ENCODE measurements at places on chromosomes 1 and 21.

DNA sequence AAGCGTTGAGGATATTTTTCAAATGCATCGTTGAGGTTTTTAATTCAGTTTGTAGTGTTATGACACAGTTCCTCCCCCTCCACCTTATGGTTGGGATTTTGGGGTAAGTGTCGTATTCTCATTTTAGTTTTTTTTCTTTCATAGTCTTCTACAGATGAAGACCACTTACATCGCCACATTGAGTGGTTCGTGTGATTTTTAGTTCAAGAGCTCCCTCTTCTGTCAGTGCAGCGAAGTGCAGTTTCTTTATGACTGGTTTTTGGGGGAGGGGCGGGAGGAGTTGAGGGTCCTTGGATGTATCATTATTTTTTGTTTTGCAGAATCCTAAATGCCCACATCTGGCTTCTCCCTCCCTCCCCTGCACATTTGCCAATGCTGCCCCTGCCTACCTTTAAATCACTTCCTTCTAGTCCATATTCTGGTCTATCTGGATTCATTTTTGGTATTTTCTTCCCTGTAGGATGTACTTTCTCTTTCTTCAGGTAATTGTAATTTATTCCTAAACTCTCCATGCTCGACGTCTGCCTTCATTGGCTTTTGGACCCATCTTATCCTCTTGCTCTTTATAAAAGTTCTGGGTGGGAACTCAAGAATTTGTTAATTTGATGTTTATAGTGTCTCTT, 433.1 kb downstream of the CAMTA1 start:
- H3K4me3 ChIP-seq: no peak overlapping the region
- H3K4me1 ChIP-seq: no peaks in the 10 kb centered on the region
- no peak for DNase-seq
- no peaks in the 10 kb centered on the region for H3K36me3 ChIP-seq
- no peaks in the 10 kb centered on the region for H3K27me3 ChIP-seq
- no peak overlapping the region for H3K27ac ChIP-seq

DNA sequence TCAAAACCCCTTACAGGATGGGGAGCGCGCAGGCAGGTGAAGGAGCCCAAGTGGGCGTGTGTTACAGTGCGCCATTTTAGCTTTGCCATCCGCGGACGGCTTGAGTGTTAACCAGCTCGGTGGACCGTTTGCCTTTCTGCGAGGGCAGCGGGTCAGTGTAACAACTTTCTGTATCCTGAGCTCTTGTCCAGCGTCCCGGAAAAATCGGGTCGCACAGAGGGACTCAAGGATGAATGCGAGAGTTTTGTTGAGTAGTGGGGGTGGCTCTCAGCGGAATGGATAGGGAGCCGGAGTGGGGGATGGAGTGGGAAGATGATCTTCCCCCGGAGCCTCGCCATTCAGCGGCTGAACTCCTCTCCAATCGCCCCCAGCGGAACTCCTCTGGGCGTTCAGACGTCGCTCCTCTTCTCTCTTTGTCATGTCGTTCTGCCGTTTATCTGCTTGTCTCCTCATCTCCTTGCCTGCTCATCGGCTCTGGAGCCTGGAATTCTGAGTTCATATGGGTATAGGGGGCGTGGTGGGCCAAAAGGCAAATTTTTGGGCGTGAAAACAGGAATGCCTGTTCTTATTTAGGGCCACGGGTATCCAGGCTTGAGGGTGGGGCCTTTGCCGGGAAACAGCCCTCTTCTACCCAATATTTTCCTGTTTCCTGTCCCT, 295.4 kb downstream of the CTH start:
- peak; percentile 14 for DNase-seq
- no peaks in the 10 kb centered on the region for H3K36me3 ChIP-seq

DNA sequence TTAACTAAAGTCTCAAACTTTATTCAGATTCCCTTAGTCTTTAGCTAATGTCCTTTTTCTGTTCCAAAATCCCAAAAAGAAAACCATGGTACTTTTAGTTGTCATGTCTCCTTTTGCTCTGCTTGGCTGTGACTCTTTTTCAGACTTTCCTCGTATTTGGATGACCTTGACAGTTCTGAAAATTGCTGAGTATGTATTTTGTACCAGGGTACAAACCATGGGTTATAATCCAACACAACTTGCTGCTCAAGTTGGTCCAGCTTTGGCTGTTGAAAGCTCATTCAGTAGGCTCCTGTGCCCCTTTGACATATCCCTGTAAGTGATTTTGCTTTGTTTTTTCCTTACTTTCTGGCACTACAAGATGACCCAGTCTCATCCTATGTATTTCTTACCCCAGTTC, 51.7 kb downstream of the PALMD start:
- no peak for DNase-seq
- H3K27ac ChIP-seq: no peak overlapping the region
- no peaks in the 10 kb centered on the region for H3K27me3 ChIP-seq
- no peaks in the 10 kb centered on the region for H3K36me3 ChIP-seq
- H3K4me3 ChIP-seq: no peak overlapping the region

GRCh38 chr1:58921342-58921741, 137.5 kb upstream of the JUN start:
- DNase-seq: no peak
- no peaks in the 10 kb centered on the region for H3K36me3 ChIP-seq
- H3K4me3 ChIP-seq: no peak overlapping the region
- H3K4me1 ChIP-seq: no peaks in the 10 kb centered on the region
- H3K27me3 ChIP-seq: no peaks in the 10 kb centered on the region
- H3K27ac ChIP-seq: no peak overlapping the region

- DNase-seq: no peak
- H3K4me3 ChIP-seq: no peak overlapping the region
- no peak overlapping the region for H3K27ac ChIP-seq
- no peaks in the 10 kb centered on the region for H3K4me1 ChIP-seq
- no peaks in the 10 kb centered on the region for H3K27me3 ChIP-seq
- no peaks in the 10 kb centered on the region for H3K36me3 ChIP-seq
Observed at GRCh38 chr1:61534847-61535246, 190.1 kb downstream of the TM2D1 start.

- H3K36me3 ChIP-seq: no peaks in the 10 kb centered on the region
- no peaks in the 10 kb centered on the region for H3K4me1 ChIP-seq
- H3K4me3 ChIP-seq: no peak overlapping the region
- H3K27me3 ChIP-seq: no peaks in the 10 kb centered on the region
- DNase-seq: no peak
Observed at GRCh38 chr1:237416924-237417655, 375.1 kb downstream of the RYR2 start.

DNA sequence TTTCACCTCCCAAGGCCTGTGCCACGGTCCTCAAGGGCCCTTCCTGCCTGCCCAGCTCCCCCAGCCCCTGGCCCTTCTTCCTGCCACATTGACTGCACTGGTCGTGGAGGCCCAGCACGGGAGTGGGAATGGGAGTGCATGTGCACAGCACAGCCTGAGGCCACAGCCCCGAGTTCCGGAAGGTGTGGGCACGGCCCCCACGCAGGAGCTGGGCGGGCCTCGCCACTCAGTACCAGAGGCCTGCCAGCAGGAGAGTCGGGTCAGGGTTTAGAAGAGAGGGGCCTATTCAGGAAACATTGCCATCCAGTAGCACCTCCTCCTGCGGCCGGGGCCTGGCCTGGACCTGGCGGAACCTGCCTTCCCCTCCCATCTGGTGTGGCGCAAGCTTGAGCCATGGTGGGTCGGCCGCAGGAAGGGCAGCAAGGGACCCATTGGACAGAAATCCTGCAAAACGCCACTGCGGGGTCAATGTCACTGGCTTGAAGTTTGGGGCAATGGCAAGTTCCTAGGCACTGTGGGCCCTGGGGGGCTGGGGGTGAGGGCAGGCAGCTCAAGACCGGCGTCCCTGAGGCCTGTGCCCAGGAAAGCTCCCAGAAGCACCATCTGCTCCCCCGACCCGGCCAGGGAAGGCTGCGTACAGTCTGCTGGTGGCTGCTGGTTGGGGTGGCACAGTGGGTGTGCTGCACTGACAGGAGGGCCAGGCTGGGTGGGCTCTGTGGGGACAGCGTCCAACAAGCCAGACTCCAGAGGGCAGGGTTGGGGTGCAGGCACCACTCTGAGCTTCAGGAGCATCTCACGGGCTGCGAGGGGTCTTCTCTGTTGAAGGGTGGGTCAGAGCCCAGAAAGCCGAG, 1.8 kb upstream of the TMEM52 start:
- DNase-seq: peak; percentile 50
- H3K27me3 ChIP-seq: no peaks in the 10 kb centered on the region
- no peaks in the 10 kb centered on the region for H3K36me3 ChIP-seq
- H3K4me1 ChIP-seq: no peaks in the 10 kb centered on the region
- no peak overlapping the region for H3K27ac ChIP-seq

- no peak overlapping the region for H3K4me3 ChIP-seq
- H3K4me1 ChIP-seq: no peaks in the 10 kb centered on the region
- no peak overlapping the region for H3K27ac ChIP-seq
- no peaks in the 10 kb centered on the region for H3K36me3 ChIP-seq
Observed at GRCh38 chr1:115706587-115707425, 61.7 kb downstream of the CASQ2 start.

DNA sequence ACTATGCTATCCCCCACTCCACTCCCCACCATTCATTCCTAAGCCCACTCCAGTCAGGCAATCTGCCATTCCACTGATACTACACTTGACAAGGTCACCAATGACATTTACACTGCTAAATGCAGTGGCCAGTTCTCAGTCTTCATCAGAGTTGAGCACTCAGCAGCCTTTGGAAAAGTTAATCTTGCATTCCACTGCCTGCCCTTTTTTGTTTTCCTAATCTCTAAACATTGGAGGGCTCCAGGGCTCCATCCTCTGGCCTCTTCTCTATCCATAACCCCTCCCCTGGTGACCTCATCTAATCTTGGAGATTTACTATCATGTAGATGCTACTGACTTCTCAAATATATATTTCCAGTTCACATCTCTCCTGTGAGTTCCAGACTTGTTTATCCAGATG, 70.9 kb upstream of the S1PR1 start:
- H3K4me3 ChIP-seq: no peak overlapping the region
- H3K4me1 ChIP-seq: no peaks in the 10 kb centered on the region
- no peak for DNase-seq
- no peaks in the 10 kb centered on the region for H3K36me3 ChIP-seq

DNA sequence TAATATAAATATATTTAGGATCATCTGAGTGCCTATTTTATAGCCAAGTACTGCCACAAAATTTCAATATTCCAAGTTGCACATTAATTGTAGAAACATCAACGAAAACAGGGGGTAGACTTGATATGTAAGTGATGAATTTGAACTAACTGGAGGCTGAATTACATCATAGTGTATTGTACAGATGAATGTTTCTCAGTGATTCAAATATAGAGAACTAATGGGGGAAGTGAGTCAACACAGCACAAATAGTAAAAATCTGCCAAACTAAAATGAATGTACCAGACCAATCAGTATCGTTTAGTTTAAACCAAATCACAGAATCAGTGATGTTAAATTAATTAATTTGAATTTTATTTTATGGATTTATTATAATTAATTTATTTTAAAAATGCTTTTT, 42.8 kb downstream of the RTCA start:
- H3K27me3 ChIP-seq: no peaks in the 10 kb centered on the region
- no peaks in the 10 kb centered on the region for H3K36me3 ChIP-seq
- H3K4me1 ChIP-seq: no peaks in the 10 kb centered on the region
- H3K4me3 ChIP-seq: no peak overlapping the region

DNA sequence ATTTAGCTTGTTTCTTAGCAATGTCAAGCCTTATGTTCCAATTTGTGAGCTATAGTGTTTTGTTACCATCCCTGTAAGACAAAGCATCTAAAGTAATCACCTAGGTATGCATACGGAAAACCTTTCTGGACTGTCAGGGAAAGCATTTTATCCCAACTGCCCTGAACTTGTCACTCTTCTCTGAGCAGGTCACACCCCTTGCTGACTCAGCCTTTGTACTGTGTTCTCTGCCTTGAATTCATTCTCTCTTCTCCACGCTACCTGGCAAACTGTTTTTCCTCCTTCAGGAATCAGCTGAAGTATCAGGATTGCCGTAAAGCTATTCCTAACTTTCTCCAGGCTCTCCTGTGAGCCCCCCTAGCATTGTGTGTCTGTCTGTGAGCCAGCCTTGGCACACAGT, 54.2 kb downstream of the PBX1 start:
- no peak for DNase-seq
- H3K4me3 ChIP-seq: no peak overlapping the region
- no peaks in the 10 kb centered on the region for H3K27me3 ChIP-seq
- peak overlapping the region; percentile 49 for H3K27ac ChIP-seq
- no peaks in the 10 kb centered on the region for H3K36me3 ChIP-seq
- H3K4me1 ChIP-seq: peaks cover 51% of the 10 kb centered on the region

DNA sequence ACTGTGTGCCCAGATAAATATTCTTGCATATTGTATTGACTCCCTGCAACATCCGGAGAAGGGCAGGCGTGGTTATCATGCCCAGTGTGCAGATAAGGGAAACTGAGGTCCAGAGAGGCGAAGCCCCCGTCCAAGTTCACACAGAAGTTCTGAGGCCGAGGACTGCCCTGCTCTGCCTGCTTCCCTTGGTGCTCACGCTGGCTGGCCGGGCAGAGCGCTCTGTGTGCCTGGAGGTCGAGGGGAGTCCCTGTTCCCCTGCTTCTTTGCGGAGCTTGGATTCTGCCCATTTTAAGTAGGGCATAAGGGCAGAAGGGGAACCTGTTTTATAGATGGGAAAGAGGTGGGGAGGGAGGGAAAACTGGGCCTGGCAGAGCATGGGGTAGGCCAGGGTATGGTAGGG, 92.8 kb upstream of the ACTL8 start:
- no peaks in the 10 kb centered on the region for H3K4me1 ChIP-seq
- no peak for DNase-seq
- H3K36me3 ChIP-seq: peaks cover 67% of the 10 kb centered on the region
- H3K27me3 ChIP-seq: no peaks in the 10 kb centered on the region

DNA sequence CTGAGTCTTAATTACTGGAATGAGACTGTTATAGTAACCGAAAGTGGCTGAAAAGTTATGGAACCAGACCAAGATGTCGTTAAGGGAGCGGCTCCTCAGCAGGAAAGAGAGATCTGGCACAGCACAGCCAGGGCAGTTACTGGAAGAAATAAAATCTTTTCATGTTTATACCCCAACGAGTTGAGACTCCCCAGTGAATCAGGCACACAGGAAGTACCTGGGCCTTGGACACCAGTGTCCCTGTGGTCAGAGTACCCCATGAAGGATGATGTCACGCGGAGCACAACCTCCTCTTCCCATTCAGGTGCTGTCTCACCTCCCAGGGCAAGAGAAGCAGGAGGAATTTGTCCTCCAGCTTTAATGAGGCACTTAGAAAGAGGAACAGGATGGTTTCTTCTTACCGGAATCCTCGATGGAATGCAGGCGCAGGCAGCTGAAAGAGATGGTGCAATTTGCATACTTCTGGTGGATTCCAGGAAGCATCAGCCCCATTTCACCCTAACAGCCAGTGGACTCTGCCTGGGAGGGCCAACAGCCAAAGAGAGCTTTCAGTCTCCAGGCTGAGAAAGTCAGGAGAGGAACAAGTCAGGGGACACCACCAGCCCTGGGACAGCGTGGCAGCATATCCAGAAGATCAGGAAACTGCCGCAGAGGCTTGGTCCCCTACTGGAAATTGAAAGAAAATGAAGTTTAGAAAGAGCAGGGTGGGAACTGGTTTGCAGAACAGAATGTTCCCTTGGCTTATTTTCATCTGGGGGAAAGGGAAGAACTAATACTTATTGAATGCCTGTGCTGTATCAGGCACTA, 35.9 kb upstream of the CTTNBP2NL start:
- no peak for DNase-seq
- no peaks in the 10 kb centered on the region for H3K36me3 ChIP-seq
- no peaks in the 10 kb centered on the region for H3K27me3 ChIP-seq

GRCh38 chr1:20589331-20590278, 708 bp downstream of the CDA start:
- H3K36me3 ChIP-seq: no peaks in the 10 kb centered on the region
- H3K27ac ChIP-seq: no peak overlapping the region
- DNase-seq: peak; percentile 29

Data from pancreas (tissue), 10 donors.